Omental fat pad (tissue), 4 donors: ENCODE measurements at places on chromosomes 7 and 10. TPM values are rescaled to one million over a fixed set of nuclear protein-coding genes. Genes with fewer than 3 reads are reported as not detected.

- DNase-seq, result no peak
These were observed 91.4 kb downstream of the IPMK start for GRCh38 chr10:58175990-58176900.

DNA sequence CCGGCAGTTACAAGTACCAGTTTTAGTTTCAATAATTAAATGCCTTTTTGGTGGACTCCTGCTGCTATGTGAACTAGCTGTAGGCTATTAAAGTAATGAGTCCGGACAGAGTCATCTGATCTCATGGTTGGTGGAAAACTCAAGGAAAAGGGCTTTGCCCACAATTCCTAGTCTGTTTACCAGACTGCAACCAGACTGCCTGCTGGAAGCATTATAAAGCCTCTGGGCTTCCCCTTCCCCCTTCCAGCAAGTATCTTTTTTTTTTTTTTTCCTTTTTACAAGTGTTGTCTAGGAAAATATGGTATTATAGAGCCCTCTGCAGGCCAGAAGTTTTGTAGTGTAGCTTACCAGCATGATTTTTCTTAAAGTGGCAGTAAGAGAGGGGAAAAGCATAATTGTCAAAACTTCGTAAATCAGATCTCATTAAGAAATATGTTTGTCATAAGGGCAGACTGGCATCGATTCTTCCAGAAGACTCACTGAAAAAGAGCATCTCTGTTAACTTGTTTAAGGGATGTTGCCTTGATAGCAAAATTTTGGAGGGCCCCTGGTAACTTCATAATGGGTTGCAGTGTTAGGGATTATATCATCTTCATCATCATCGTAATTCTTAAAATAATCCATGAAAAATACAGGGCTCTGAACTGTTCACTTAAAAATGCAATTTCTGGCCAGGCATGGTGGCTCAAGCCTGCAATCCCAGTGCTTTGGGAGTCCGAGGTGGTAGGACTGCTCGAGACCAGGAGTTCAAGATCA, 181.3 kb downstream of the TAX1BP1 start:
- no peak for DNase-seq

- no peak for DNase-seq
These were observed 86.3 kb upstream of the STEAP1B start for GRCh38 chr7:22586101-22586785.

DNA sequence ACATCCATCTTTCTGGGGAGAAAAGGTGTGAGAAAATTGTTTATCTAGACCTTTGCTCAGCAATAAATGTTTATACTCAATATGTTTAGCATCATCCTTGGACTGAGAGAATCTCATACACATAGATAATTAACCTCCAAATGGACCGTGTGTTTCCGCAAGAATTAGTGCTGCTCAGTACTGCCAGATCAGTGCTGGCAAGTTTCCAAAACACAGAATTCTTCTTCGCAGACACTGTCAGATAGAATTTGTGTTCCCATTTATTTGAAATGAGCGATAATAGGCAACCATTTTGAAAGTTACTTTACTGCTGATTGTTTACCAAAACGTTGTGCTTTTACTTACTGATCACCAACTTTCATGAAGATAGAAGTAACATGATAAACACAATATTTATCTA, 33.7 kb downstream of the STAMBPL1 start:
- DNase-seq, result no peak

- no peak for DNase-seq
These were observed 1.2 kb downstream of the PIP4K2A start for GRCh38 chr10:22712956-22713852.

GRCh38 chr10:641149-642010, 48.1 kb downstream of the DIP2C start:
- DNase-seq, result no peak

GRCh38 chr10:112491144-112491543, 44.1 kb downstream of the VTI1A start:
- DNase-seq, result no peak

GRCh38 chr7:116630932-116631671, 40.9 kb upstream of the MET start:
- DNase-seq, result no peak

DNA sequence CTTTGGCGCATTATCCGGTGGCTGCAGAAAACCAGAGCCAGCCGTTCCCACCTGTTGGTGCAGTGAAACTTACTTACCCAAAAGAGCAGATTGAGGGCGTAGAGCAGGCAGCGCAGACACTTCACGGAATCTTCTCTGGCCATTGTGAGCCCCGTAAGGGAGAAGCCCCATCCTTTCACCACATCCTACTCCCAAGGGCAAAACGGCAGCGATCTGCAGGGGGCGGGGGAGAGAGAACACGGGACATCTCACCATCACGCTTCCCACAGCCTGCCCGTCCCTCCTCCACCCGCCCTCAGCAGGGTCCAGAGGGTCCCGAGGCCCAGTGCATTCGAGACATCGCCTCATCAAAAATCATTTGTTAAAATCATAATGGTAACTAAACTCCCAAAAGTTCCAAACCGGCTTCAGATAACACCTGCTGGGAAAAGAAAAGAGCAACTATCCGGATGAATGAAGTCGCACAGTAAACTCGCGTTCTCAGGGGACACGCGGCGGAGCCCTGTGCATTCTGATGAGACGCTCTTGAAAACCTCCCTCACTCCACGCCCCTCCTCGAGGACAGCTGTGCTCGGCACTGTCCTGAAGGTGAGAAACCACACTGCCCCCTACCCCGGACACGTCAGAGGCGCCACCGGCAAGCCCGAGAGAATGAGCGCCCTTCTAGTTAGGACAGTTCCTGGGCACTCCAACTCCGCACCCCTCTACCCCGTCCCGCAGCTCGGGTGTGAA, 1.2 kb downstream of the TSPAN12 start:
- no peak for DNase-seq

- DNase-seq, result no peak
These were observed 760 bp upstream of the KCTD7 start for GRCh38 chr7:66627881-66628360.

GRCh38 chr7:118615-119391, 73.6 kb upstream of the FAM20C start:
- no peak for DNase-seq

DNA sequence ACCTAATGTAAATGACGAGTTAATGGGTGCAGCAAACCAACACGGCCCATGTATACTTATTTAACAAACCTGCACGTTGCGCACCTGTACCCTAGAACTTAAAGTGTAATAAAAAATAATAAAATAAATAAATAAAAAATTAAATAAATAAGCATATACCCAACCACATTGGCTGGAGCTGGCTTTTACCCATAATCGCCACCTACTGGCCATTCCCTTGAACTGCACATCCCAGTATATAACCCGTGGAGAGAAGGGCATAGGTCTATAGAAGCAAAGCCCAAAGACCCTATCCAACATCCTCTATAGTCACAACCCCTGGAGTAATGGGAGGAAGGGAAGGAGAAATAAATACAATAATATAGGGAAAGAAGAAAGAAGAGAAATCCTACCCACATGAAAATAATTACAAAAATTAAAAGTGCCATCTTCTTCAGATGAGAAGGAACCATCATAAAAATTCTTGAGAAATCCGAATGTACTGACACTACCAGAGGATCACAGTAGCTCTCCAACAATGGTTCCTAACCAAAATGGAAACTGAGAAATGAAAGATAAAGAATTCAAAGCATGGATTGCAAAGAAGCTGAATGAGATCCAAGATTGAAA, 65.6 kb downstream of the TWIST1 start:
- DNase-seq, result no peak

- DNase-seq, result no peak
These were observed 55.5 kb upstream of the CALD1 start for GRCh38 chr7:134723892-134724291.

DNA sequence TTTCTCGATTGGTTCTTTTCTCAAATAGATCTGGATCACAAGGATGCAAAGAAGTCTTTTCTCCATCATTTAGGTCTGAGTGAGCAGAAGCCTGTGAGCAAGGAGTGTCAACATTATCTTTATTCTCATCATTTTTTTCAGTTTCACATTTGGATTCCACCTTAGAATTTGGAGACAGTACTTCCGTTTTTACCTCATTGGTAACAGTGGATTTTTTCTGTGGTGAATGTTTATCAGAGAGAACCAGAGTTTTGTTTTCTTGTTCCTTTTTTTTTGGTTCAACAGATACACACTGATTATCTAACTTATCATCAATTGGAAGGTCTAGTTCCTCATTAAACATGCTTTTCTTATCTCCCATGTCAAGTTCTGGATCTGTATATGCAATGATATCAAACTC, 151.3 kb downstream of the GALNT11 start:
- DNase-seq, result no peak

GRCh38 chr10:117216611-117217195, 19.4 kb downstream of the KCNK18 start:
- peak; percentile 41 for DNase-seq

- no peak for DNase-seq
These were observed 163.4 kb upstream of the COL1A2 start for GRCh38 chr7:94231305-94231704.

- no peak for DNase-seq
These were observed 12.4 kb upstream of the SCRN1 start for GRCh38 chr7:30001998-30002397.

DNA sequence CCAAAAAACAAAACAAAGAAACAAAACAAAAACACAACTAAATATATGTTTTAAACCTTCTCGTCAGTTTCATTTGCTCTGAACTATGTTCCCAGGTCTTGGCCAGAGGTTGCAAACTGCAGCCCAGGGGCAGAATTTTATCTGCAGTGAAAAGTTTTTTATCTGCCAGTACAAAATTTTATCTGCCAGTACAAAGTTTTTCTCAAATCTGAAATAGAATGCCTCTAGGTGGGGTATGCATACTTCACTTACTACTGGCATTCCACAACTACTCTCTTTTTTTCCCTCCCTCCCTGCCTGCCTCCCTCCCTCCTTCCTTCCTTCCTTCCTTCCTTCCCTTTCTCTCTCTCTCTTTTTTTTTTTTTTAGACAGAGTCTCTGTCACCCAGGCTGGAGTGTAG, 9.4 kb upstream of the CLDN3 start:
- DNase-seq, result no peak

GRCh38 chr7:23347682-23348180, 48.6 kb downstream of the MALSU1 start:
- DNase-seq, result no peak

The SORBS1 gene
- 1,051 TPM for total RNA-seq

The FANK1 gene
- 3.0 TPM for total RNA-seq

The FAM3C gene
- total RNA-seq, result 52.0 TPM

The SUMF2 gene
- 87.8 TPM for total RNA-seq

The ACSL5 gene
- 43.4 TPM for total RNA-seq

The EPDR1 gene
- 22.9 TPM for total RNA-seq

The TEX47 gene
- total RNA-seq, result not detected

The TPK1 gene
- total RNA-seq, result 9.5 TPM

The GCK gene
- 0.93 TPM for total RNA-seq

The ACTL6B gene
- not detected for total RNA-seq
